ENCODE measurements at places on chromosomes 13 and 19.

GRCh38 chr19:48183356-48183755 is 12.9 kb downstream of the ZSWIM9 start:
- DNase-seq = no peak

DNA sequence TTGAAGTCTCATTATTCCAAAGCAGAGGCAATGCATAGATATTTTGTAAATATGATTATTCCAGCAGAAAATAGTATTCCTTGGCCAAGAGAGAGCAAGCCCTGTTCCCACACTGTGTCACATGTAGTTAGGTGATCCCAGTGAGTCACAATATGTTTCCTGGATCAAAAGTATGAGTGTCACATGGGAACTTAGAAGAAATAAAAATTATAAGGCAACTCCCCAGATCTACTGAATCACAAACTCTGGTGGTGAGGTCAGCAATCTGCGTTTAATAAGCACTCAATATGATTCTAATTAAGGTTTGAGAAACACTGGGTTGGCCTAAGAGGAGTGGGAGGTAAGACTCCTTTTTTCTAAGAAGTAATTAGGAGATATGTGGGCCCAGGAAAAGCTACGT is 1504.5 kb upstream of the PCDH20 start:
- DNase-seq = no peak

DNA sequence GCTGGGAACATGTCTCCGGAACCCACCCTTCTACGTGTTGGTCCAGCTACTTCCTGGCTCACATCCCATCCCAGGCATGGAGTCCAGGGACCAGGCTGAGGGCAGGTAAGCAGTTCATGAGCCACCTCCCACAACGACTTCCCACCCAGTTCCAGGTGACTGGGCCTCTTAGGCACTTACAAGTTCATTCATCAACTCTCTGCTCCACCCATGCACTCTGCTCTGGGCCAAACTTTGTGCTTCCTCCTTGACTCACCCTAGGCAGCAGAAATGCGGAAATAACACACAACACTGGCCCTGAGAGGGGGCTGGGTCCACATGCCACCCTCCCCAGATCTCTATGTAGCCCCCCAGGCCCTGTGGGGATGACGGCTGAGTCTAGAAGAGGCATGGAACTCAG is 20.5 kb downstream of the IQCN start:
- no peak for DNase-seq

GRCh38 chr19:17625980-17626379 is 62.2 kb downstream of the UNC13A start:
- DNase-seq = no peak

- DNase-seq = no peak
Observed at GRCh38 chr13:91368676-91369440, 21.4 kb downstream of the MIR17HG start.

- no peak for DNase-seq
Observed at GRCh38 chr13:26272621-26273020, 18.7 kb downstream of the CDK8 start.

GRCh38 chr19:4911314-4911713 is 2.0 kb downstream of the UHRF1 start:
- no peak for DNase-seq

- no peak for DNase-seq
Observed at GRCh38 chr13:46235286-46235685, 23.6 kb downstream of the LRRC63 start.
